ENCODE measurements at places on chromosomes 4 and X. TPM values are rescaled to one million over a fixed set of nuclear protein-coding genes. Genes with fewer than 3 reads are reported as not detected.

The FBXL5 gene
- total RNA-seq = 136 TPM

The FGFBP1 gene
- not detected for total RNA-seq

The SPANXN4 gene
- not detected for total RNA-seq

The TEX11 gene
- not detected for total RNA-seq

The NAT8L gene
- not detected for total RNA-seq

The VCX3A gene
- total RNA-seq = not detected

The SPACA5 gene
- not detected for total RNA-seq

The UGT2B11 gene
- total RNA-seq = not detected

The ANXA10 gene
- total RNA-seq = not detected

The RGN gene
- total RNA-seq = 16.1 TPM

The FAM241A gene
- total RNA-seq = 7.5 TPM

The ZNF674 gene
- total RNA-seq = 8.1 TPM

The TMPRSS11A gene
- not detected for total RNA-seq

The TRIM2 gene
- 41.3 TPM for total RNA-seq

The CXCL13 gene
- total RNA-seq = not detected

The FHIP1A gene
- total RNA-seq = 28.8 TPM

The BMX gene
- total RNA-seq = 6.2 TPM

The GBA3 gene
- total RNA-seq = not detected

The SHISA3 gene
- 30.1 TPM for total RNA-seq

The XAGE1A gene
- total RNA-seq = not detected

The FGD1 gene
- 11.5 TPM for total RNA-seq

The ATP2B3 gene
- total RNA-seq = 0.85 TPM

The RTL5 gene
- 7.6 TPM for total RNA-seq
